Right renal pelvis (tissue), 4 donors: ENCODE measurements at places on chromosomes 4 and X. TPM values are rescaled to one million over a fixed set of nuclear protein-coding genes. Genes with fewer than 3 reads are reported as not detected.

DNA sequence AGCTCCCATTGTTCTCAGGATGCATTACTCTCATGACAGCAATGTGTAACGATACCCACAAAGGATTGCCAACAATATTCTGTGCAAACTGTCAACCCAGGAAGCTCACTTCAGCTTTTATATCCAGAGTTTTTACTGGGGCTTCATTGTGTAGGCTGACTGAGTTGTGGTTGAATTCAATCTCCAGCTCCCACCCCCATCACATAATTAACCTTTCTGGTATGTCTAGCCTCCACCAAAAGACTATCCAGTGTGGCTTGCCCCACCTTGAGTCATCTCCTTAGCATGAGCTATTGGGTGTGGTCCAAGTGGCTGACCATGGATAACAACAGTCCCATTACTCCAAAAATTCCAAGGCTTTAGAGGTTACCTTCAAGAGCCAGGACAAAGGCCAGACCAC lies 17.7 kb upstream of the TAB3 start:
- DNase-seq = no peak

- no peak for DNase-seq
Measured at GRCh38 chr4:12296366-12296765, 867.7 kb upstream of the HS3ST1 start.

Gene TAF9B
- 61.6 TPM for polyA plus RNA-seq

Gene TMEM144
- 5.3 TPM for polyA plus RNA-seq

Gene TASL
- polyA plus RNA-seq = 0.36 TPM

DNA sequence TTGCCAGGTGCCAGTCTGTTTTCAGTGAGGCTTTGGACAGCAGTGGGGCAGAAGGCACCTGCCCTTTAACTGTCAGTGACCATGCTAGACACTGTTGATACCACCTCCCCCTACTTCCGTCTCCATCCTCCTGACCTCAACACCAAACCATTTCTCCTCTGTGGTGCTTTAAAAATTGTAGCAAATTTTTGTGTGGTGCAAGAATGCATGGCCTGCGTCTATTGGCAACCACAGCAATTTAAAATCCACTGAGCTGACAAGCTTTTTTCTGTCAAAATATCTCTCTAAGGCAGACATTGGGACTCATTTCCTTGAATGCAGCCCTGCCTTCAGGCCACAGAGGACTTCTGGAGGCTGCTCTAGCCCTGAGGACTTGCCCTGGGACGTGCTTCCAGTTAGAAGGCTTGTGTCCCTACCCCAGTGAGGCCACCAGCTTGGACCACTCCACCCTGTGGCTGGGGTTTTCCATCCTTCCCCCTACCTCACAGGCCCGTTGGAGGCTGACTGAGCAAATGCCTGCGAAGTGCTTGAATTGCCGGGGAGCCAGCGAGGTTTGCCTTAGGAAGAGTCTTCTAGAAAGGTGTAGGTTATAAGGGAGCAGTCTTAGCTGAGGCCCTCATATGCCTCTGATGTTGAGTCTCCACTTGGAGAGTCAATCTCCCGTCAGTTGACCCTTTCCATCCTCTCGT lies 6.9 kb downstream of the PRRG3 start:
- no peak for DNase-seq

DNA sequence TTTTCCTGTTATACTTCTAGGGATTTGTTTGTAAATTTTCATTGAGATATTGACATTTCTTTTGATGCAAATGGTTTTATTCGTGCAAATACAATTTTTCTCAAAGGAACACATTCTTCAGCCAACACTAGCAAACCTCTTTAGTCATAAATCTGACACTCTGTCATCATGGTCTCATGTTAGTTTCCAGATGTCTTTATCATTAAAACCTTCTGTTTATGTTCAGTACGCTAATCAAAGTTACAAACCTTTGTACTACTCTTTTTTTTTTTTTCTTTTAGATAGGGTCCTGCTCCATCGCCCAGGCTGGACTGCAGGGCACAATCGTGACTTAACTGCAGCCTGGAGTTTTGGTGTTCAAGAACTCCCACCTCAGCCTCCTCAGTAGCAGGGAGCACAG lies 7.1 kb downstream of the SLC25A31 start:
- no peak for DNase-seq

Gene FABP2
- 1.1 TPM for polyA plus RNA-seq

Gene SPIN2A
- polyA plus RNA-seq = 3.9 TPM

DNA sequence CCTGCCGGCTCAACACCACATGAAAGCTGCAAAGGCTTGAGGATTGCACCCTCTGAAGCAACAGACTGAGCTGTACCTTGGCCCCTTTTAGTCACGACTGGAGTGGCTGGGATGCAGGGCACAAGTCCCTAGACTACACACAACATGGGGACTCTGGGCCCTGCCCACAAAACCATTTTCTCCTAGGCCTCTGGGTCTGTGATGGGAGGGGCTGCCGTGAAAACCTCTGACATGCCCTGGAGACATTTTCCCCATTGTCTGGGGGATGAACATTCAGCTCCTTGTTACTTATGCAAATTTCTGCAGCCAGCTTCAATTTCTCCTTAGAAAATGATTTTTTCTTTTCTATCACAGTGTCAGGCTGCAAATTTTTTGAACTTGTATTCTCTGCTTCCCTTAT lies 123.5 kb upstream of the SMARCAD1 start:
- DNase-seq = no peak

GRCh38 chrX:55340896-55341433 lies 76.2 kb upstream of the PAGE3 start:
- DNase-seq = no peak

- DNase-seq = no peak
Measured at GRCh38 chr4:24557026-24558025, 27.0 kb downstream of the DHX15 start.

GRCh38 chrX:107107459-107107858 lies 11.2 kb downstream of the RBM41 start:
- no peak for DNase-seq
